ENCODE measurements at places on chromosomes 12 and 14. TPM values are rescaled to one million over a fixed set of nuclear protein-coding genes. Genes with fewer than 3 reads are reported as not detected.
A peak's percentile ranks its signal among the peaks of the same experiment; 100 is the strongest.

DNA sequence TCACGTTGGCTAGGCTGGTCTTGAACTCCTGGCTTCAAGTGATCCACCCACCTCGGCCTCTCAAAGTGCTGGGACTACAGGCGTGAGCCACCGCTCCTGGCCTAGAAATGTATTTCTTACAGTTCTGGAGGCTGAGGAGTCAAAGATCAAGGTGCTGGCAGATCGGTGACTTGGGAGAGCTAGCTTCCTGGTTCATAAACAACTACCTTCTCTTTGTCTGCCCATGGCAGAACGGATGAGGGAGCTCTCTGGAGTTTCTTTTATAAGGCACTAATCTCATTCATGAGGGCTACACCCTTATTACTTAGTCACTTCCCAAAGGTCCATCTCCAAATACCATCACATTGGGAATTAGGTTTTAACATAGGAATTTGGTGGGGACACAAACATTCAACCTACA lies 38.9 kb downstream of the SLC17A8 start:
- DNase-seq = no peak

GRCh38 chr14:50312734-50313054 lies 570 bp downstream of the DMAC2L start:
- no peak for DNase-seq

DNA sequence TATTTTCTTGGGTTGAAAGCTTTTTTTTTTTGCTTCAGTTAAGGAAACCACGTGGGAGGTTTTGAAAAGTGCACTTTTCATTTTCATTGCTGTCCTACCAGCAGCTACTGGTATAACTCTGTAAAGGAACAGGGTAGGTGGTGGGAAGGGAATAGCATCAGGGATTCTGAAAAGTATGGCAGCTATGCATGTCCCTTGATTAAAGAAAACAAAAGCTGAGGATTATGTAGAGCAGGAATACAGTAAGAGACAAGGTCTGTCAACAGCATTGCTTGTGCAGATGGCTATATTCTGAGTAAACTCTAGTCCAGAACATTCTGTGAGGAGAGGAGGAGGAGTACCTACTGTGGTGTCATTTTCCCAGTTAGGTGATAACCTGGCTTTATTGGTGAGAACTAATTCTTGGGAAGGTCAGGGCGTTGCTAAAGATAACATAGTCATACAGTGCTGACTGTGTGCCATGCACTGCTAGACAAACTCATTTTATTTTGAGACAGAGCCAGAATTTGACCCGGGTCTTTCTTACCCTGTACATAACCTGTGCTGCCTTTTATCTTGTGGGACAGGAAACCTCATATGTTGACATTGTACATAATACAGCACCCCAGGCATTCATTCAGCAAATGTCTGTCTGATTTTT lies 80.3 kb upstream of the TRAF3 start:
- DNase-seq = no peak

GRCh38 chr14:103613517-103613916 lies 15.5 kb upstream of the KLC1 start:
- no peak for DNase-seq

- DNase-seq = no peak
Measured at GRCh38 chr12:121345151-121345815, 6.9 kb downstream of the ANAPC5 start.

DNA sequence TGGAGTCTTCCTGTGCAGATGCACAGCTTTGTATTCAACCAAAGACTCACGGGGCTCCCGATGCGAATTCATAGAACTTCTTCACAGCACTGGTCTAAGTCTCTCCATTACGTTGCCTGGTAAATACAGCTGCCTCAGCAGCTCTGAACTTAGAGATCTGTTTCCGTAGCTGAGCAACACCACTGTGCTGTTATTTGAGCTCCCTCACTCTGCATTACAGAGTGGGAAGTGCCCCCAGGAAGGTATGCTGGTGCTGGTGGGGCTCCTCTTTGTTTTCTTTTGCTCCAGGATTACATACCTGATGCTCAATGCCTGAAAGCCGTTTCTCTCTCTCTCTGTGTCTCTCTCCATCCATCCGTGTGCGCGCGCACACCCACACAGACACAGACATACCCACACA lies 227.5 kb upstream of the RMST start:
- DNase-seq = no peak

- DNase-seq = peak; percentile 83
Measured at GRCh38 chr12:54140588-54141388, 48.0 kb downstream of the SMUG1 start.

DNA sequence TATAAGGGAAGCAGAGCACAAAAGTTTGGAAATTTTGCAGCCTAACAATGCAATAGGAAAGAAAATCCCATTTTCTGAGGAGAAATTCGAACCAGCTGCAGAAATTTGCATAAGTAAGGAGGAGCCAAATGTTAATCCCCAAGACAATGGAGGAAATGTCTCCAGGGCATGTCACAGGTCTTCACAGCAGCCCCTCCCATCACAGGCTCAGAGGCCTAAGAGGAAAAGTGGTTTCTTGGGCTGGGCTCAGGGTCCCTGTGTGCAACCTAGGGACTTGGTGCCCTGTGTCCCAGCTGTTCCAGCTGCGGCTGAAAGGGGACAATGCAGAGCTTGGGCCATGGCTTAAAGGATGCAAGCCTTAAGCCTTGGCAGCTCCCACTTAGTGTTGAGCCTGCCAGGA lies 190.0 kb downstream of the MDGA2 start:
- DNase-seq = no peak

DNA sequence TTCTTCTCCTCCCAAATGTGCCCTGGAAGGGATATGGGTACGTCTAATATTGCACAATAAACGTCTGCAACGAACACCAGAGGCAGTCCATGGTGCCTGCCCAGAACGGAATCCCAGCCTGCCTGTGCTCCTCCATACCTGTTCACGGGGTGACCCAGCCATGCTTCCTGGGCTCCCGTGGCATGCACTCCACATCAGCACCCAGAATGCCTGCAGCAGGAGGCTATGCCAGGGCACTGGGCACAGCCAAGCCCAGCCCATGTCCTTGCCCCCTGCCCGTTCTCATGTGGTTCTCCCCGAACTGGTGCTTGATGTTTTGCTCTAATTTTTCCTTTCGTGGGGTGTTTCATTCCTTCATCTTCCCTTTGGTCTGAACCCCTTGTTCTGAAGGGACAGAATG lies 404.3 kb downstream of the BCL11B start:
- no peak for DNase-seq

- DNase-seq = no peak
Measured at GRCh38 chr14:73810478-73811163, 41.0 kb upstream of the PTGR2 start.

The LIN7A gene
- polyA plus RNA-seq = 2.7 TPM

The CRADD gene
- polyA plus RNA-seq = 12.3 TPM

The CLEC4C gene
- polyA plus RNA-seq = not detected

Measured in hindlimb muscle (tissue), 1 donor.